ENCODE measurements at places on chromosomes 16 and 17.

- DNase-seq, result peak; percentile 29
Measured at GRCh38 chr17:57104461-57105175, 19.6 kb downstream of the AKAP1 start.

- peak; percentile 84 for DNase-seq
Measured at GRCh38 chr17:50686494-50687199, 21.1 kb downstream of the ANKRD40 start.

DNA sequence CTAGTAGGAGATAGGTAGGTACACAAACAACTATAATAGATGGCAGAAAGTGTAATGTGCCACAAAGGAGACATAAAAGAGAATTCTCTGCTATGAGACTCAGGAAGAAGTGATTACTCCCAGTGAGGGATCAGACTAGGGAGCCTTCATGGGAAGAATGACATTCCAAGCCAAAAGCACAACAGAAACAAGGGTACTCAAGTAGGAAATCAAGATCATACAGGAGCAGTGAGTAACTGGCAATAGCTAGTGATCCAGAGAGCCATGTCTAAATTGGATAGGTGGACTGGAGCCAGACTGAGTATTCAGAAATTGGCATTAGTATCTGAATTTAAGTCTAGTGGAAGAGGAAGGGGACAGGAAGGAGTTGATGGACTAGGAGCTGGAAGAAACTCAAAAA lies 10.7 kb downstream of the RFFL start:
- DNase-seq, result peak; percentile 10

DNA sequence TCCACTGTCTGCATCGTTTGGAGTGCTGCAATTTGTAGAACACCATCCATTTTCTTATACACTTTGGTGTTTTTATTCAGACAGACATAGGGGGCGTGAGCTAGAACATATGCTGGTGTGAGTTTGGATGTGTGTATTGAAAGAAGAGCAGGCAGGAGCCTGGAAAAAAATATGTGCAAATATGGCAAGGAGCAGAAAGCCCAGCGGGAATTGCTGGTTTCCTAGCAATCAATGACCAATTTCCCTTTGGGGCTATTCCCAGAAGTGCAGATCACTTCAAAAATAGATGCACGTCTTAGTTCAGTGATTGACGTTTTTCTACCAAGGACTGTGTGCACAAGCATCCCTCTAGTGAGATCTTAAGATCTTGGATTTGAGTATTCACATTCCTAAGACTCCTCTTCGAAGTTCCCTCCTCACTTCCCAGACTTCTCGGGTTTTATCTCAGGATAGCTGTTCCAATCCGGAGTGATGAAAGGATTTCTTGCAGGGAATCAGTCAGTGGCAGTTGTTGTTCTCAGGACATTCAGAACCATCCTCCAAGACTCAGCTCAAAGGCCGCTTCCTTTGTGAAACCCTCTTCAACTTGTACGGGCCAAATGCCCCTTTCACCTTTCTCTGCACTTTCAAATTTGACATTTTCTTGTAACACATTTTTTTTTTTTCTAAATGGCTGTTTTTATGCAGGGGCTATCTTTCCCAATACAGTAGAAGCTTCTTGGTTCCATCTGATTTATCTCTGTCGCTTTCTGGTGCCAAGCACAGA lies 268.7 kb upstream of the ASIC2 start:
- no peak for DNase-seq

- DNase-seq, result no peak
Measured at GRCh38 chr17:36879027-36879426, 58.2 kb upstream of the LHX1 start.

DNA sequence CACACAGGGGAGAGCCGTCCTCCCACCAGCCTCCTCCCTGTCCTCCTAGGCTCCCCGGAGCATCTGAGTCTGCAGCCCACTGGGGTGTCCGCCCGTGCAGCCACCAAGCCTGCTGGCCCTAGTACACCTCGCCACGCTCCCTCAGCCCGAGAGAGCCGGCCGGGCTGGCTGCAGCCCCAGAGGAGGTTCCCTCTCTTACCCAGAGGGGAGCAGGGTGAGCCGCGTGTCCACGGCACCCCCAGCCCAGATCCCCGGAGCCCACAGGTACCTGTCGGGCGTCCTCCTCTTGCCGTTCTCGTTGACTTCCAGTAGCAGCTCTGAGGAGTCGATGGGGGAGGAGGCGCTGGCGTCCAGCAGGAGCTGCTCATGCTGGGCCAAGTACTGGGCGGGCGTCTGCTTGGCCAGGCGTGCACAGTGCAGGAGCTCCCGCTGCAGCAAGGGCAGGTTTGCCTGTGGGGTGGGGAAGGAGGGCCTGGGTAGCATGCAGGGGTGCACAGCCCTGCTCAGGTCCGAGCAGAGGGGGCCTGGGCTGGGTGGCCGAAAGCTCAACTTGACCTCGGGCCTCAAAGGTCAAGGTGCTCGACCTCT lies 19.3 kb upstream of the PABPN1L start:
- DNase-seq, result no peak

DNA sequence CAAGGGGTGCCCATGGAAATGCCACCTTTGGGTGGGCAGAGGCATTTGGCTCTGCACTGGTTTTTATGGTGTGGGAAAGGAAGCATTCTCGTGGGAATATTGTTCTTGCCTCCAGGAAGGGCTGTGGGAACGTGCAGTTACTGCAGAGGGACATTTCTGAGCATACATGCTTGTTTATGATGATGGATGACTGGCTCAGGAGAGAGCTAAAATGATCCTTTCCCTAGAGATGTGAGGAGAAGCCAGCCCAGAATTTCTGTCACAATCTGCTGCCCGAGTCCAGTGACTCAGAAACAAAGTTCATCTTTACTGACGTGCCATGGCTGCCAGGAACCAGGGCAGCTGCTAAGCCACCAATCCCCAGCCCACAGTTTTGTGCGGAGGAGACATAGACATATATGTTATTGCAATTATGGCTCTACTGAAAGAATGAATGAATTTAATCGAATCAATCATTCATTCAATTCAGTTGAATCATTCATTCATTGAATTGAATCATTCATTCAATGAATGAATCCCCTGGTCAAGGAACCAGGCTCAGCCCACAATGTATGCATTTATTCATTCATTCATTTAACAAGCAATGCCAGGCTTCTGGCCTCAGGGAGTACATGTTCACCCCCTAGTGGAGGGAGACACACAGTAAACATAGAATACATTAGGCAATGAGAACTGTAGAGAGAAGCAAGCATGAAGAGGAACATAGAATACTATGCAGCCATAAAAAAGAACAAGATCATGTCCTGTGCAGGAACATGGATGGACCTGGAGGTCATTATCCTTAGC lies 414.4 kb upstream of the HSBP1 start:
- DNase-seq, result no peak

DNA sequence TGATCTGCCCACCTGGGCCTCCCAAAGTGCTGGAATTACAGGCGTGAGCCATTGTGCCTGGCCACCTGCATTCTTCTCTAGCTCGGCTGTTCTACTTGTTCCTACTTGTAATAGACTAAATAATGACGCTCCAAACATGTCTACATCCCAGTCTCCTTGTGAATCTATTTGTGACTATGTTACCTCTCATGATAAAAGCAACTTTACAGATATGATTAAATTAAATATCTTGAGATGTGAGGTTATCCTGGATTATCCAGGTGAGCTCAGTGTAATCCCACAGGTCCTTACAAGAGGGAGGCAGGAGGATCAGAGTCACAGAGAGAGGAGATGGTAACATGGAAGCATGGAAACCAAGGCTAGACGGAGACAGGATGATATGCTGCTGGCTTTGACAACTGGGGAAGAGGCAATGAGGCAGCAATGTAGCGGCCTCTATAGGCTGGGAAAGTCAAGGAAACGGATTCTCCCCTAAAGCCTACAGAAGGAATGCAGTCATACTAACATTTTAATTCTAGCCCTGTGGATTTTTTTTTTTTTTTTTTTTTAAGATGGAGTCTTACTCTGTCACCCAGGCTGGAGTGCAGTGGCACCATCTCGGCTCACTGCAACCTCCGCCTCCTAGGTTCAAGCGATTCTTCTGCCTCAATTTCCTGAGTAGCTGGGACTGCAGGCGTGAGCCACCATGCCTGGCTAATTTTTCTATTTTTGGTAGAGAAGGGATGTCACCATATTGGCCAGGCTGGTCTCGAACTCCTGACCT lies 5.0 kb upstream of the LASP1 start:
- peak; percentile 26 for DNase-seq

- DNase-seq, result no peak
Measured at GRCh38 chr16:49932434-49932833, 76.5 kb upstream of the ZNF423 start.

- no peak for DNase-seq
Measured at GRCh38 chr17:83192161-83192788, 112.9 kb downstream of the METRNL start.

DNA sequence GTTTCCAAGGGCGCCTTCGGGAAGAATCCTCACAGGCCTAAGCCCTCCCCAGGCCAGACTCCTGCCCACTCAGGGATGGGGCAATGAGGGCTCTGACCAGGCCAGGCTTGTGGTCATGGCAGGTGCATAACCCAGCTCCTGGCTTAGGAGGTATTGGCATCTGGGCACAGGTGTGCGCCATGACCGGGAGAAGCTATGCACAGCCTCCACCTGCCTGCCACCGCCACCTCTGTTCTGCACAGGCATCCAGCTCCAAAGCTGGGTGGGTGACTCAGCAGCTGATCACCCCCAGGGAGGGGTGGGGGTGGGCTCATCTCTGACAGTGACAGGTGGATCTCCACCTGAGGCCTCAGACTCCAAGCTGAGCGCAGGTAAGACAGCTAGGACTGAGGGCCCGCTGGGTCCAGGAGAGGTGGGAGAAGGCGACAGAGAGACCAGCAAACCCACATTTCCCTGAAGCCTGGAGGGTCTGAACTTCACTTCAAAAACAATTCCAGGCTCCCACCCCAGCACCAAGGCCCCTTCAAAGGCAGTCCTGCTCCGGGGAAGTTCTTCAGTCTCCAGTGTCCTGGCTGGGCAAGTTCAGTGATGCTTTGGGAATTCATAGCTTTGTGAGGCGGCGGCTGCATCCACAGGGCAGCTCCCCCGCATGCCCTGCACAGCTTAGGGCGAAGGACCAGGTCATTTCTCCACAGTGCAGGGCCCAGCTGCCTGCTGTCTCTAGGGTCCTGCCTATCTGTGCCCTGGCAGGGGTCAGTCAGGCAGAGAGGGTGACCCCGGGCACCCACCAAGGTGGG lies 121.6 kb upstream of the SMURF2 start:
- no peak for DNase-seq

GRCh38 chr17:33297643-33298042 lies 4.5 kb upstream of the ASIC2 start:
- no peak for DNase-seq

DNA sequence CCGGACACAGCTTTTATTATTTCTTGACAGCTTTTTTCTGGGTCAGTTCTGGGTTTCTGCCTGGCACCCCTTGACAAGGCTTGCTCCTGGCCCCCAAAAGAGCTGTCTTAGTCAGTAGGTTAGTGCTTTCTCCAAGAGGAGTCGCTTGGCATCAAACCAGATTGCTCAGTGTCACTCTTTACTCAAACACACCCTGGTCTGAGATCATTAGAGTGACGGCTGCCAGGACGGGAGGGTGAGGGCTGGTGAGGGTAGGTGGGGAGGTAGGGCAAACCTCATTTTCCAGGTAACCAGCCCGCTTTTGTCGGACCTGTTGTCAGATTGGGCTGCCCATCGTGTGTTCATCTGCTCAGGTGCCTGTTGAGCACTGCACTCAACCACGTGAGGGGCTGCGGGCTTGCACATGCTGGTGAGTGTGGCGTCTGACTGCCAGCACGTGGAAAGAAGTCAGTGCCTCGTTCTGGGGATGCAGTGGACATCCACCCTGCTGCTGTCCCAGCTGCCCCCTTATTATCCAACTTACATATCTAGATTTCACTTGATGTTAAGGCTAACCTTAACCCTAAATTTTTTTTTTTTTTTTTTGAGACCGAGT lies 12.4 kb downstream of the TMEM94 start:
- DNase-seq, result no peak

- peak; percentile 93 for DNase-seq
Measured at GRCh38 chr16:3023415-3023668, 400 bp downstream of the HCFC1R1 start.

GRCh38 chr17:31002047-31002446 lies 31.2 kb downstream of the RNF135 start:
- no peak for DNase-seq

DNA sequence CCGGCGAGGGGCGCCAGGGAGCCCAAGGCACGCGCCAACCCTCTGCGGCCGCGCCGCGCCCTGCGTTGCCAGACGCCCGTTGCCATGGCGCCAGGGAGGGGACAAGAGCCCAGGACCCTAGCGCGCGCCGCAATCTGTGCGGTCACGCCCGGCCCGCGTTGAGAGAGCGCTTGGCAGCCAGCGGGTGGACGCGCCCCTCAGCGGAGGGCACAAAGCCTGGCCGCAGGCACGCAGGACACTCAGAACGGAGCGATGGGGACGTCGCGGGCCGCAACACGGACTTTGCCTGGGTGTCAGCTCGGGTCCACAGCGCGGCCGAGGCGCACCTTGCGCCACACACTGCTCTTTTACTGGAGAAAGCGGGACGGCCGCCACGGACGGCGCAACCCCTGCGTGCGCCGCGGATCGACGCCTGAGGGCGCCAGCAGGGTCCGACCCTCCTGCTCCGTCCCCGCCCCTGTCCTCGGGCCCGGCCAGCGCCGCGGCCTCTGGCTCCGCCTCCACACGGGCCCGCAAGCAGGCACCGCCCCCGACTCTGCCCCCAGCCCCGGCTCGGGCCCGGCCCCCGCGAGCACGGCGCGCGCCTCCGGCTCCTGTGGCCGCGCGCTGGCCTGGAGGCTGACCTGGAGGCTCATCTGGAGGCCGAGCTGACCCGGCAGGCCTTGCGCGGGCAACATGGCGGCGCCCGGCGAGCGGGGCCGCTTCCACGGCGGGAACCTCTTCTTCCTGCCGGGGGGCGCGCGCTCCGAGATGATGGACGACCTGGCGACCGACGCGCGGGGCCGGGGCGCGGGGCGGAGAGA lies at the start of gene GFER:
TSS of gene GFER (plus strand) at position 650 of the 803 bp plus-strand sequence. CDS start at position 676, 26 bp downstream.
- peak; percentile 79 for DNase-seq

DNA sequence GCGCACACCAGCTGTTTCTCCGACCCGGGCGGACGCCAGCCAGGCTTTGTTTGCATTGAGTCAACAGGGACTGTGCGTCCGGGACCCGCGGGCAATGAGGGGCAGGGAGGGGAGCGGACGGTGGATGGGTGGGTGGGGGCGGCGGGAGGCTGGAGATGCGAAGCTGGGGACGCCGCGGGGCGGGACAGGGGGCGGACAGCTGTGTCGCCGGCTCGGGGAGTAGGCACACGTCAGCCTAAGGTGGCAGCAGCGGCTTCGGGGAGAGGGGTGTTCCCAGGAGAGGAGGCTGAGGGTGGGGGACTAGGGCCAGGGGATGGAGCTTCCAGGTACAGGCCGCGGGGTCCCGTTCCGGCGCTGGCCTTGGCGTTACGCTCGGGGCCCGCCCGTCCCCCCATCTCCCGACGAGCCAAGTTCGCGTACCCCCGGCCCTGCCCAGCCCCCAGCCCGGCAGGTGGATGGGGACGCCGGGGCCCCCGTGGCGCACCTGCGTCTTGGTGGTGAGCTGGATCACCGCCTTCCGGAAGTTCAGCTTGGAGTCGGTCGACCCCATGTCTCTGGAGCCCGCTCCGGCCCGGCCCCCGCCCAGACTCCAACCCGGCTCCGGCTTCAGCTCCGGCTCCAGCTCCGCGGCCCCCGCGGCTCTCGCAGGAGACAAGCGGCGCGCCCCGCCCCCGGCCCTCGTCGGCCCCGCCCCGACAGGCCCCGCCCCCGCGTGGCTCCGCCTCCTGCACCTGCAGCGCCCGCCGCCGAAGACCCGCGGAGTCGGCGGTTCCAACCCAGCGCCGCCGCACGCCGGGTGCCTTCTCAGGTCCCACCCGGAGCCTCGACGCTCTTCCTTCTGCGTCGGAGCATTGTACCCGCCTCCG lies at the start of gene HID1:
TSS of gene HID1 (minus strand) at position 653 of the 866 bp plus-strand sequence. CDS start at position 550, 103 bp downstream.
- no peak for DNase-seq
